ENCODE measurements at places on chromosomes 11 and 22. TPM values are rescaled to one million over a fixed set of nuclear protein-coding genes. Genes with fewer than 3 reads are reported as not detected.

DNA sequence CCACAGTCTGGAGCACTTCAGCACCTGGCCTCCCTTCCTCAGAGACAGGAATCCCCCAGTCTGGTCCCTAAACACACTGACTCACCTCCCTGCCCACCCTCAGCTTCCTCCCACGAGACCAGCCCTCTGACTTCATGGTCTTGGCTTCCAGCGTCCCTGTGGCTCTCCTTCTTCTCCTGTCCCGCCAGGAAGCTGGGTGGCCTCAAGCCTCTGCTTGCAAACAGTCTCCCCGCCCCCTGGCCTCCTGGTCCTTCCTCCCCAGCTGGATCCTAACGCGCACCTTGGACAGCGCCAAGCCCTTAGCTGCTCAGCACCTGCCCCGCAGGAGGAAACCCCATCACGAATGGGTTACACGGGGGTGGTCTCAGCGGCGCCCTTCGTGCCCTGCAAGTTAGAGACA lies 4.5 kb downstream of the NCF4 start:
- DNase-seq: no peak

Gene MPEG1
- 1.9 TPM for total RNA-seq

DNA sequence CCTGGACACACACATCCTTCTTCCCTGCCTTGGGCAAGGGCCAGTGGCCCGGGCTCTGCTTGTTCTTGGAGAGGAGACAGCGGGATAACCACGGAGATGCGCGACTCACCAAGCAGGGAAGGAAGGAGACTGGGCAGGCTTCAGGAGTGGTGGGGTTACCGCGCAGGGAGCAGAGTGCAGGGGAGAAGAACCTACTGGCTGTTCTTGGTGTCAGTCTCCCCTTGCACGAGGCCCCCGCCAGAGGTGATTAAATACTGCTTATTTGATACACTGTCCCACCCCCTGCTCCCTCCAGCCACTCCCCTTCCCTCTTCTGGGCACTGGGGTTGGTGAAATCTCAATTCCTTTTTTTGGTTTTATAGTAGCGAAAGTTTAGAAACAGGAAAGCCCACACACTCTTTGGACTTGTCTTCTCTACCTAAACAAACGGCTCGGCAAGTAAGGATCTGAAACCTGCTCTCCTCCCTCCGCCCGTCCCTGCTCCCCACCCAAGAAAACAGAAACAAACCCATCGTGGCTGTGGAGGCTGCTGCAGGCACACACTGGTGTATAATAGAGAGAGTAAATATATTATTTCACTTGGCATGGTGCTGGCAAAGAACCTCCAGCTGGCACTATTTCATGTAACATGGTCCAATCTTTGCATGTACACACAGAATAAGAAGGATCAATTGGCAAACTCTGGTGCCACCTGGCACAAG lies 10.8 kb downstream of the LARGE2 start:
- DNase-seq: no peak

- no peak for DNase-seq
These were observed 48.5 kb upstream of the SOX6 start for GRCh38 chr11:16404781-16405285.

GRCh38 chr11:64799623-64800302 lies 3.3 kb downstream of the MAP4K2 start:
- DNase-seq: no peak

DNA sequence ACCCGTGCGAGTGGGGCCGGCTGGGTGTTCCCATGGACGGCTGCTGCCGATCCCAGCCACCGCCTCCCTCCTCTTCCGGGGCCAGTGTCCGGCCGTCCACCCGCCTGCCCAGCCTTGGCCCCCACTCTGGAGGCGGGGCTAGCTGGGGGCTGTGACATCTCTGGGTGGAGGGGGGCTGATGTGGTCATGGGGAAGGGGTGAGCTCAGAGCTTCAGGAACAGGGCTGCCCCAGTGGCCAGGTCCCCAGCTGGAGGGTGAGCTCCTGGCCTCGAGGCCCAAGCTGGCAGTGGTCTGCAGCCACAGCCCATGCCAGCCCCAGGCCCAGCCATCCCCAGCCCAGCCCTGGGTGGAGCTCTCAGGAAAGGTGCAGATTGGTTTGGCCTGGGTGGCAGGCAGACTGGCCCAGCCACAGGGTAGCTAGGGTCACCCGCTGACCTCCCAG lies 2.7 kb downstream of the INS start:
- DNase-seq: no peak

Gene C11orf42
- total RNA-seq: not detected

GRCh38 chr22:40676644-40677043 lies 2.6 kb upstream of the MCHR1 start:
- no peak for DNase-seq

Gene KCNE3
- total RNA-seq: 8.1 TPM

- no peak for DNase-seq
These were observed 3.5 kb downstream of the HTR3B start for GRCh38 chr11:113908098-113908497.

Gene LRP5
- total RNA-seq: 70.0 TPM

Gene LMO1
- 0.27 TPM for total RNA-seq

DNA sequence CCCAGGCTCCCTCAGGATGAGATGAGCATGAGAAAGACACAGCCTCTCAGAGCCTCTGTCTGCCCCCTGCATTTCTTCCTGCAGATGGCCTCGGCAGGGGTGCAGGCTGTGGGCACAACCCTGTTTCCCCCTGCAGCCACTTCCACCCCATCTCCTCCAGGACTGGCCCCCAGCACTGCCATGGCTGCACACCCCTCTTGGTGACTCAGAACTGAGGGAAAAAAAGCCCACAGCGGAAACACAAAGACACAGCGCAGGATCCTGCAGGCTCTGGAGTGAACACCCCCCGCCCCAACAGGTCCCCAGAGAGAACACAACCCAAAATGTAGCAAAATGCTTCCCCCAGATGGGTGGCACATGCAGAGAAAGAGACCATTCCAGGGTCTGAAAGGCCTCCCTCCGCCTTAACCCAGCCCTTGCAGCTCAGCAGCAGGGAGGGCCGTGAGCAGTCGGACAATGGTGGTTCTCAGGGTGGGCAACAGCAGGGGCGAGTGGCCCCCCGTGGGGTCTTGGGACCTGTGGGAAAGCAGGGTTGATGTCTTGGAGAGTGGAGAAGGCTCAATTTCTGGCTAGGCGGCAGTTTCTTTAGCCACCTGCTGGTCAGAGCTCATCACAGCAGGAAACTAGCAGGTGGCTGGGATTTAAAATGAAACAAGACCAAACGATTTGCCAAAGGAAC lies 8.0 kb downstream of the TUBGCP6 start:
- DNase-seq: no peak

Gene KDM4E
- not detected for total RNA-seq

GRCh38 chr11:48005831-48006270 lies 25.5 kb downstream of the PTPRJ start:
- no peak for DNase-seq

- no peak for DNase-seq
These were observed 9.7 kb downstream of the PMM1 start for GRCh38 chr22:41579997-41580355.

Gene MRGPRE
- not detected for total RNA-seq

DNA sequence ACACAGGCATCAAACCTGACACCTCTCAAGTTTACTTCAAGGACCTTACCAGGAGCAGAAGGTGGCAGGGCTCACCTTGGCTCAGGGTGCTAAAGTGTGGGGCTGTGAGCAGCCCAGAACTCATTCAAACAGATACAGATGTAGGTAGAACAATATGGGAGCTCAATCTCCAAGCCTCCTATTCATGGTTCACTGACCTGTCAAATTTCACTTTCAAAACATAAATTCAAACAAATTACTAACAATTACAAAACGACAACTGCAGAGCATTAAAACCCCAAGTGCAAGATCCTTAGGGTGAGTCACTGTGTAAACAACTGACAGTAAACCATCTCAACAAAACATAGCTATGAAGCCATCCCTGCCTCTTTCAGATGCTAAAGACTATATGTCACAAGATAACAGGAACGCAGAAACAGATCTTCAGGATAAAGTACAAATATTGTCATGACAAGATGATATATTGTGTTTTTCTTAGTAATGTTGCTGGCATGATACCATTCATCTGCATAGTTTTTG lies 303.5 kb upstream of the ANO3 start:
- no peak for DNase-seq

DNA sequence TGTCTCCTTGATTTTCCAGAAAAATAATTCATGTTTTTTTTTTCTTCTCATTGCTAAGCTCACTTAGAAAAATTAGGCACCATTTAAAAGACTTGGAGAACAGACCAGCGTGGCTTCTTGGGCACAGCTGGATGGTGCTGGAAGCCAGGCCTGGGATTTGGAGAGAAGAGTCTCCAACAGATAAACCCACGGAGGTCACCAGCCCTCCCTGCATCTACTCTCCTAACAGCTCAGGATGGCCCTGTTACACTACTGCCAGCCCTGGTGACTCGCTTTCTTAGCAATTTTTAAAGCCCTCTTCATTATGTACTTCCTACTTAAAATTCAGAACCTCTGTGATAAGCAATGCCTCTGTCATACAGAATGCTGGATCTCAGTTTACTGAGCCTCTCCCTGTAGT lies 1.7 kb downstream of the PTH start:
- no peak for DNase-seq

Gene WBP2NL
- total RNA-seq: 1.6 TPM

- no peak for DNase-seq
These were observed 10.7 kb downstream of the PCSK7 start for GRCh38 chr11:117220999-117221774.
